ENCODE measurements at places on chromosomes 7 and 10. TPM values are rescaled to one million over a fixed set of nuclear protein-coding genes. Genes with fewer than 3 reads are reported as not detected.

DNA sequence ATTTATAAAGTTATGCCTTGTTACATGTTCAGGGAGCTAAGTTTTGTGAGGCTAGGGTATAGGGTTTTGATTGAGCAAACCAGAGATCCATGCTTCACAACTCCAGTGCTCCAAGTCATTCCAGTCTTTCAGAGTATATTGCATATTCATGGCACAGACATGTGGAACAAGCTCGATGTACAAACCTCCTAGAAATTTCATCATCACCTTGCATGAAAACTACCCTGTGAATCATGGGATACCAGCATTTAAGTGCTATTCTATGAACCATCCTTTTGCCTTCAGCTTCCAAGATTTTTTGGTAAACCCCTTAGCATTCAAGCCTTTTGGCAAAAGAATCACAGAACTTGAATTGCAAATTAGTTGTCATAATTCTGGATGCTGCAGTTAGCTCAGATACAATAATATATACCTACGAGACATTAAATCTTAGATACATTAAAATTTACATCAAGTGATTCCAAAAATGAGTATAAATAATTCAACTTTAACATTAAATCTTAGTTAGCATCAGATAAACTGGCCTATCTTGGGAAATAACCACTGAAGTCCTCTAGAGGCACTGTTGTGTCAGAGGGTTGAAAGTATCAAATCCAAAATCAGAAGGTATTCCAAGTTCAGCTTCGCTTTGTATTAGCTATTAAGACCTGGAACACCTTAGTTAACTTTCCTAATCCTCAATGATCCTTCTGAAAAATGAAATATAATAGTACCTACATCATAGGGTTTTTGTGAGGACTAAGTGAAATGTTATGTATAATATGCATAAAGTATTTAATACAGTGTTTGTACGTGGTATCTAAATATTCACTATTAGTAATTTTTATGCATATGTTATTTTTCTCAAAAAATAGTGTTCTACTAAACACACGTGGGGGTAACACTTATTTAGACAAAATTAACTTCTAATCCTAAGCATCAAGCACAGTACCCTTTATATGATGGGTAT, 55.5 kb upstream of the CABCOCO1 start:
- no peak for DNase-seq

DNA sequence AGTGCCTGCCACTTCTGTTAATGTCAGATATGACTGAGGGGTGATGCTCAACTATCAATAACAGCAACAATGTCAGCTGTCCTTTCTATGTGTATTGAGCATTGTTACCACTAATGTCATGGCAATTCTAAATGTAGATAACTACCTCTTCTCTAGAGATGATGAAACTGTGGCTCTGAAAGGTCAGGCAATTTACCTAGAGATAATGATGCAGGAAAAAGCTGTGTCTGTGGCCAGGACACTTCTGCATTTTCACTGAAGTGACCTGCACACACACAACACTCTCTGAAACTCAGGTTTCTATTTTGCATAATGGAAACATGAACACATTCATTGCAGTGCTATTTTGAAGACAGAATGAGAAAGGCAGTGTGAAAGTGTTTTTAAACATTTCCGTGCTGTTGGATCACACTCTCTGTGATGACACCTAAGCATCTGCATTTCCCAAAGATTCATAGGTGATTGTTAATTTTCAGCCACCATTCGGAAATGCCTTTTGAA, 148.2 kb downstream of the KCND2 start:
- no peak for DNase-seq

GRCh38 chr10:20334559-20334958, 518.3 kb downstream of the PLXDC2 start:
- DNase-seq: no peak

DNA sequence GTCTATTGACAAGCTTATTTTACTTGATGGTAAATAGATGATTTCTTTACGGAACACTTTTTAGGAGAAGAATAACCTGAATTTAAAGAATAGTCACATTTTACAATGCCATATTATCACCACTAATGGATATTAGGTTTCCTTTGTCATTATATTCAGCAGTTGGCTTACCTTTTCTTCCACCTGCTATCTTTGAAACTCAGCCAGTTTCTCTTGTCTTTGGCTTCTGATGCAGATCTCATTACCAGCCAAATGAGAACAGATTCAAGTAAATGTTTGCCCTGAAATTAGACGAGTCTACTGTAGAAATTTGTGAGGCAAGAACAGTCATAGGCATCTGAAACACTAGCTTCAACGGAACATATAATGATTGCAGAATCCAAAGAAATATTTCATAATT, 85.5 kb upstream of the OIT3 start:
- DNase-seq: no peak

DNA sequence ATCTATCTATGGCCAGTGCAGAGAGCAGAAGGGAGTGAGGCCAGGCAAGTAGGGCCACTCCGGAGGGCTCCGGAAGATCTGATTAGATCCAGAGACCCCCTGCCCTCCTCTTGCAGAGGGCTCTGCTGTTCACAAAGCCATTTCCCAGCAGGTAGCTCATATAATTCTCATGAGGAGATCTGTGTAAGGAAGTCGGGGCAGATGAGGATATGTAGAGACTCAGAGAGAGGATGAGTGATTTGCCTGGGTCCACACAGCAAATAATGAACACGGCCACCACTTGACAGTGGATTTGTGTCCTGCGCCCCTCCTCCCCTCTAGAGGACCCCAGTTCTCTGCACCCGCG, 2.6 kb downstream of the MUC12 start:
- DNase-seq: no peak

DNA sequence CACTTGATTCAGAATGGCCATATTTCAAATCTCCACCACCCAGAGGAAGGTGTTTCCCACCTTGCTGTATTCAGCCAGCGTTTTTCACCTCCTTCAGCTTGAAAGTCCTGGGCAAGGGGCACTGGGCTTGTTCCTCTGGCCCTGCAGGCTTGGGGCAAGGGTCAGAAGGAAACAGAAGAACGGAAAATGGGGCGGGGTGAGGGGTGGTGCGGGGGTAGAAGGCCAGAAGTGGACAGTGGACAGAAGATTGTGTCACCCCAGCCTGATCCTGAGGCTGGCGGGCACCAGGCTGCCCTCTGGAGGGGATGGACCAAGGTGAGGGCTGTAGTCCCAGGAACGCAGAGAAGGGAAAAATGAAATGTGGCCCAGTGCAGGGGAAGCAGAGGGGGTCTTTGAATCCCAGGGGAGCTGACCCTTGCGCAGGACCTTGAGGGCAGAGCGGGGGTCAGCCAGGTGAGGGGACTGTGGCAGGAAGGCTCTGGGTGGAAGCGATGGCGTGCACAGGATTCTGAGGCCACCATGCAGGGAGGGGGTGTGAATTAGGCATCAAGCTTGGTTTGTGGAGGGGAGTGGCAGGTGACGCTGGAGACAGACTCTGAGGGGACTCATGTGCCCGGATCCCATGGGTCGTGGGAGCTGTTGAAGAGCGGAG, 23.0 kb downstream of the TMEM120A start:
- no peak for DNase-seq

- no peak for DNase-seq
Observed at GRCh38 chr10:118020365-118020764, 26.4 kb downstream of the RAB11FIP2 start.

DNA sequence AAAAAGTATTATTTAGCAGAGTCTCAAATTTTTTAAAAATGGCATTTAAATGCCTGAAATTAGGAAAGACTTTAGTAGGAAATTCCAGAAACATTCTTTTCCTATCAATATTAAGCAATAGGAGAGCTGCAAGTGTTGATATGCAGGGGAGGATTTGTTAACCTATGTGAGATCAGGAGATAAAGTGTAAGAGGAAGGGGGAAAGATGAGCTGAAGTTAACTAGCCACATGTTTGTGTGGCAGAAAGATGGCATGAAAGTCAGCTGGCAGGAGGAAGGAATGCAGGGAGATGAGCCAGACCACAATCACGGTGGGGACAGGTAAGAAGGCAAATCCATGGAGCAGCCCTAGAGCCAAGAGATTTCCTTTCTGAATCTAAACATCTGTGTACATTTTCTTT, 303.6 kb downstream of the MAGI2 start:
- no peak for DNase-seq

- DNase-seq: no peak
Observed at GRCh38 chr7:151940048-151940811, 16.0 kb upstream of the GALNTL5 start.

DNA sequence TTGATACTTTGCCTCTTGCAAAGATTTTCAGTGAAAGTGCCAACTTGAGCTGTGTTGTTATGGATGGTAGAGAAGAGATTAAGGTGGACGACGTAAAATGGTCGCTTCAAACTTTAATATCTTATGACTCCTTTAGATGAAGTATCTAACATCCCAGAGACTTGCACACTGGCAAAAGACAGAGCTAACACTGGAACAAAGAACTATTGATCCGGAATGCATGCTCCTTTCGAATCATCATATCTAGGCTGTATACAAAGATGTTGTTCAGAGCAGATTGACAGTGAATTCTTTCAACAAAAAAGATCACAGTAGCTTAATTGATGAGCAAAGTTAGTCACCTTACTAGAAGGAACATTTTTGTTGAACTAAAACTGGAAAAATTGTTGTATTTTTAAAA, 592.7 kb downstream of the NXPH1 start:
- no peak for DNase-seq

- DNase-seq: no peak
Observed at GRCh38 chr7:137331378-137331777, 12.2 kb downstream of the PTN start.

DNA sequence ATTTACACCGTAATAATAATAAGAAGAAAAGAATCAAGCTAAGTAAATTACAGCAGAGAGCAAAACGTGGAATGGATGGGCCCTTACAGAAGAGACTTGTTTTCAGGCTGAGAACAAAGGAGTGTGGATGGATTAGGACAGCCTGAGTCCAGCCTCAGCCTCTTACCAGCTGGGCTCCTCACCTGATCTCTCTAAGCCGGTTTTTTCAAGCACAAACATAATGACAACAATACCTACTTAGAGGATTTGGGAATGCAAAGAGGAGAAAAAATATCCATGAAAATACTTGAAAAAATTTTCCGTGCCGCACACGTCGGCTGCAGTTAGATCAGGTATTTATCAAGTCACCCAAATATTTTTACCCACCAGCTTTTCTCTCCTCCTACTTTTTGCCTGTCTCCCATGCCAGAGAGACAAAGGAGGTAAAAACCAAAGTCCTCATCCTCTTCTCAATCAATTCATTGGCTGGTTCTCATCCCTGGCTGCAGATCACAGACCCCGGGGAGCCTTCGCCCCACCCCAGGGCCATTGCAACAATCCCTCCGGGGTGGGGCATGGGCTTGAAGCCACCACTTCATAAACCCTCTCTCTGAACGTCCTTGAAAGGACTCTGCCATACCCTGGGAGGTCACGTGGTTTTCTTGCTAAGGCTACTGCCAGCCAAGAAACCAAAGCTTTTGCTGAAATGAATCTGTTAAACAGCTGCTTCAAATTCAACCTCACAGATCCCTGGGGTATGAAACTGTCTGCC, 29.7 kb upstream of the GTF2I start:
- no peak for DNase-seq

DNA sequence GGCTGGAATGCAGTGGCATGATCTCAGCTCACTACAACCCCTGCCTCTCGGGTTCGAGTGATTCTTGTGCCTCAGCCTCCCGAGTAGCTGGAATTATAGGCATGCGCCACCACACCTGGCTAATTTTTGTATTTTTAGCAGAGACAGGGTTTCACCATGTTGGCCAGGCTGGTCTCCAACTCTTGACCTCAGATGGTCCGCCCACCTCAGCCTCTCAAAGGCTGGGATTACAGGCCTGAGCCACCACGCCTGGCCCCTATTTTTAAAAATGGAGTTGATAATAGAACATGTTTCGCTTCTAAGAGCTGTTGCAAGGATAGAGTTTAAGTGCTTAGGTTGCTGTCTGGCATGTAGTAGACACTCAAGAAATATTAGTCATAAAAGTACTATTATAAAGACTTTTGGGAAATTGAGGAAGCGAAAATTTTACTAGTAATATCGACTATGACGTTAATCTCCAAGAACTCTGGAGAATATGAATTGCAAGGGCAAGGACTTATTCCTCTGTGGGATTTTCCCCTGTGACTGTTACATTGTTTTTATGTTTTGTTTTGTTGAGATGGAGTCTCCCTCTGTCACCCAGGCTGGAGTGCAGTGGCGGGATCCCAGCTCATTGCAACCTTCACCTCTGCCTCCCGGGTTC, 7.9 kb downstream of the GTF2I start:
- DNase-seq: no peak

GRCh38 chr10:3408603-3409365, 236.2 kb upstream of the PITRM1 start:
- DNase-seq: no peak

DNA sequence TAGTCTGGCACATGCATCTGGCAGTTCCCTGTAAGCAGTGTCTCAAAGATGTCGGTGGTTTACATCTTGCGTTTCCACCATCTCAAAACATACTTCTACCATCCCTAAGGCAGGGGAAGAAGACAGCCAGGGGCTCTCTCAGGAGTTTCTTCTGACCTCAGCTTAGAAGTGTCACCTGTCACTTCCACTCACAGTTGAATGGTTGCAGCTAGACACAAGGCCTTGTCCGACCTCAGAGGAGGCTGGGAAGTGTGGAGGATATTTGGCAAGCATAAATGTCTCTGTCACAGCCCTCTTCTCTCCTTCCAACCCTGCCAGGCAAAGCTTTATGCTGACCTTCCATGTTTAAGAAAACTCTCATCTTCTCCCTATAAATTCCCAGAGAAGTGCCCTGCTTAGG, 193.3 kb downstream of the HERPUD2 start:
- DNase-seq: no peak

GRCh38 chr7:90768301-90768700, 172.2 kb downstream of the CDK14 start:
- no peak for DNase-seq

- no peak for DNase-seq
Observed at GRCh38 chr7:17626235-17626634, 314.1 kb downstream of the SNX13 start.

GRCh38 chr10:86048973-86049372, 317.6 kb downstream of the GRID1 start:
- no peak for DNase-seq

CCSER2 gene
- 95.1 TPM for total RNA-seq

ASIC3 gene
- 13.5 TPM for total RNA-seq

SORCS3 gene
- not detected for total RNA-seq

DNAJC12 gene
- not detected for total RNA-seq

NCF1 gene
- 13.0 TPM for total RNA-seq

LMBR1 gene
- 157 TPM for total RNA-seq

SPDYE8 gene
- not detected for total RNA-seq

GLUD1 gene
- total RNA-seq: 91.9 TPM

CDHR3 gene
- 5.8 TPM for total RNA-seq

GATAD1 gene
- total RNA-seq: 40.9 TPM

NYAP1 gene
- total RNA-seq: not detected

SFXN4 gene
- total RNA-seq: 20.4 TPM

AKR1D1 gene
- total RNA-seq: not detected

OR13A1 gene
- 0.29 TPM for total RNA-seq

CDC14C gene
- total RNA-seq: not detected

FGL2 gene
- 6.1 TPM for total RNA-seq

Data from naive thymus-derived CD8-positive, alpha-beta T cell (primary cell).